ENCODE measurements at places on chromosomes 4 and X.

- DNase-seq, result no peak
Observed at GRCh38 chr4:86557526-86557925, 36.6 kb upstream of the PTPN13 start.

- no peak for DNase-seq
Observed at GRCh38 chr4:122978109-122978508, 55.7 kb upstream of the NUDT6 start.

DNA sequence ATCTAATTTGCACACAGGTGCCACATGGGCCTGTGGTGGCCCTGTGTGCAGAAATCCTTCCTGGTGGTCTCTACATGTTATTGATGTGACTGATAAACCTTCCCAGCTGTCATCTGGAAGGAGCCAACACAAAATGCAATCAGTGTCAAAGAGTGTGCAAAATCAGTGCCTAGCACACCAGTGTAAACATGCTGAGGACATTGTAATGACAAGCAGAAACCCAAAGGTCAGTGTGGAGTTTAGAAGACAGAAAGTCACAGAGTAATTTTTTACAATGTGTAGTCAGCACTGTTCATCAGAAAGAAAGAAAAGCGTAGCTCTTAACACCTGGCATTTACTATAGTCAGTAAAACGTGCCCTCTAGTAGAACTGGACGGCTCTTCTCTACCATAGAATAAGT is 50.3 kb downstream of the PHKA2 start:
- DNase-seq, result no peak

- DNase-seq, result no peak
Observed at GRCh38 chr4:114028071-114028470, 48.6 kb upstream of the ARSJ start.

DNA sequence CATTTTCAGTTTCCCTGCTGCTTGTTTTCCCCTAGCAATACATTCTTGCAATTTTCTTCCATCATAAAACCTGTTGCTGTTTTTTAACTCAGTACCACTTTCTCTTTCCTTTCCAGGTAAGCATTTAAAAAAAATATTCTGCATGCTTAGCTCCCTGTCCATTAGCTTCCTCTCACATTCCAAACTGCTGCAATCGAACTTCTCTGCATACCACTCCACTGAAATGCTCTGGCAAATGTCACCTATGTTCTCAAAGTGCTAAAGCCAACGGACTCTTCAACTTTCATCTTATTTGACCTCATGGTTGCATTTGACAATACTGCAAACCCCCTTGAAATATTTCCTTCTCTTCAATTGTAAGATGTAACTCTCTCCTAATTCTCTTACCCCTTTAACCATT is 192.7 kb downstream of the ANAPC10 start:
- no peak for DNase-seq

- no peak for DNase-seq
Observed at GRCh38 chr4:125573368-125573767, 258.6 kb downstream of the FAT4 start.

- no peak for DNase-seq
Observed at GRCh38 chr4:139443661-139444060, 10.3 kb upstream of the RAB33B start.

DNA sequence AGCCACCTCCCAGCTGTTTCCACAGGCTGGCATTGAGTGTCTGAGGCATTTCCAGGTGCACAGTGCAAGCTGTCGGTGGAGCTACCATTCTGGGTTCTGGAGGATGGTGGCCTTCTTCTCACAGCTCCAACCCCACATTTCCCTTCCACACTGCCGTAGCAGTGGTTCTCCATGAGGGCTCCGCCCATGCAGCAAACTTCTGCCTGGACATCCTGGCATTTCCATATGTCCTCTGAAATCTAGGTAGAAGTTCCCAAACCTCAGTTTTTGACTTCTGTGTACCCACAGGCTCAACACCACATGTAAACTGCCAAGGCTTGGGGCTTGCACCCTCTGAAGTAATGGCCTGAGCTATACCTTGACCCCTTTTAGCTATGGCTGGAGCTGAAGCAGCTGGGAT is 10.3 kb upstream of the FRMPD4 start:
- DNase-seq, result no peak

- DNase-seq, result no peak
Observed at GRCh38 chr4:181008164-181008563, 1235.0 kb upstream of the TENM3 start.

DNA sequence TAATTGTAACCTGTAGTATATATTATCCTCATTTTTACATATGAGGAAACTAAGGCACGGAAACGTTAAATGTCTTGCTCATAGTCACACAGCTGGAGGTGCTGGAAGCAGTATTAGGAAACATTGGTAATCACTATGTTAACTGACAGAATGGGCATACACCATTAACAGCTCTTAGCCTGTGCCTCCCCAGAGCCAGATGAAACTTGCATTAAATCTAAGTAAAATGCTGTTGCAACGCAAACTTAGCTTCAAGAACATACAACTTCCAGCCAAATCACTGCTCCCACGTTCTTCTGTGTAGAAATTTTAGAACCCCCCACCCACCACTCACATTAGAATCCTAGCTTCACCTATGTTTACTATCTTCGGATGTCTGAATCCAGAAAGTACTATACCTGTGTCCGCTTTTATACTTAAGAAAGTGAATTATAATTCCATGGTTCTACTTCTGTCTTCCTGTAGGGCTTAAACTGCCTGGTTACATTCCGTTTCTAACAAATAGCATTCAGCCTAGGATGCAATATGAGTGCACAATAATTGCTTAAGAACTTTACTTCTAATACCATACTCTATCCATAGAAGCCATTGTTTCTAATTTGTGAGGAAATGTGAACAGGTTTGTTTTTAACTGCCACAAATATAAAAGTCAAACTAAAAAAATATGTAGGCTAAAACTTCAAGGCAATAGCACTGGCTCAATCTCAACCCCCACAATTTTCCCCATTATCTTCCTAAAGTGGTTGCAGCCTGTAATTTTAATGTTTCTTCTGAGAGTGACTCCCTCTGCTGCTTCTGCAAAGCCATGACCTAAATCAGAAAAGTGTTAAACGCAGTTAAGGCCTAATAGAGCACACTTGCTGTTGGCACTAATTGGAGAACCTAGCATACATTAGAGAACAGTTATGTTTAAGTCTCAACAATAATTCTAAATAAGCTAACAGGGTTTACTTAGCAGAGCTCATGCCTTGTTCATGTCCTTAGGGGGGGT is 4.4 kb downstream of the UNC5C start:
- DNase-seq, result no peak

DNA sequence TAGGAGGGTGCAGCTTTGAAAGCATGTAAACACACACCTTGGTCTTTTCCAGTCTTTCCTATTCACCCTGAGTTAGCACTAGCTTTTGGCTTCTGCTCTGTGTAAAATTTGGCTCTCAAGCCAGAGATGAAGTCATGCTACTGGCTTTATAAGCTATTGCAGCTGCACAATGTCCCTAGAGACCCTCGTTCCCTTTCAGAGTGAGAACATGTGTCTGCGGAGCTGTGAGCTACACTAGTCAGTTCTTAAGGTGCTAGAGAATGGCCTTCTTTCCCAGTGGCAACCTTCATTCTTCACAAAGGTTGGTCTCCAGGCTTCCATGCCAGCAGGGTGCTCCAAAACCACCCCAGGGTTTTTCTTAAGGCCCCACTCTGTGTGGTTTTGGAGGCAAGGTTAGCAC is 199.1 kb downstream of the SPATA18 start:
- DNase-seq, result no peak

DNA sequence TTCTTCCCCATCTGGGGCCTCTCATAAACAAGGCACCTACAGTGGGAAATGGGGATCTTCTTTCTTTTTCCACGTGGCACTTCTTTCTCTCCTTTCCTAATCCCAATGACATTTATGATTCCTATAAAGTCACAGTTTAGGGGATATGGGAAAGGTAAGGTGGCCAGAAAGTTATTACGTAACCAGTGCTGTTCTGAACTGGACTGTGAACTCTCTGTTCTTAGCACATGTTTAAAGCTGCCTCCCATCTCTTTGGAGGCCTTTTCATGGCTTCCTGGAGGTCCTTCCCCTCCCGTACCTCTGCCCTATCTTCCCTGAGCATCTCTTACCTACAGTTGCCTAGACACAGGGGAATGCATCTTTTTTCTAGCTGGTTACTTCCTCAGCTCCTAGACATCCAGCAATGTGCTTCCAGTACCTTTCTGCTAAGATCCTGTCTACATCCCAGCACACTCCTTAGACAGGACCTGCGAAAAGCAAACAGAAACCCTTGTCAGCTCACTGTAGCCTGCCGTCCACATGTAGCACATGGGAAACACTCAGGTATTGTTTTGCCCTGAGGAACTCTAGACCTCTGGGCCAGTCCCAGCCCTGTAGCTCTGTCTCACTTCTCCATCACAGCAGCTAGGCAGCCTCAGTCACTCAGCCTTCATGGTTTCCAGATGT is 195.4 kb downstream of the NWD2 start:
- no peak for DNase-seq

GRCh38 chr4:39698424-39699009 is 581 bp downstream of the UBE2K start:
- DNase-seq, result no peak

DNA sequence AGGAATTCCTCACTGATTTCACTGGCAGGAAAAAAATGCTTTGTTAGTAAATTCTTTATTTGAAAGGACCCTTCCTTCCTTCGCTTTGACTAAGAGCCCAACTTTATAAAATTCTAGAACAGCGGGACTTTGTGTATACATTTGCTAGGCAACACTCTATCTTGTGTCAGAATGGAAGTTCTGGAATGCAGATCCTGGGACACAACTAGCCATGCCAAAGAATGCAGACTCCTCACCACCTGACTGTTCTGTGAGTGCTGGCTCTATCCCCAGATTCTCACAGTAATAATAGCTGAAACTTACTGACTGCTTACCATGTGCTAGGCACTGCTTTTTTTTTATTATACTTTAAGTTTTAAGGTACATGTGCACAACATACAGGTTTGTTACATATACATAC is 73.3 kb upstream of the ZDHHC15 start:
- no peak for DNase-seq

GRCh38 chrX:101745046-101745445 is 85.4 kb upstream of the ARMCX2 start:
- DNase-seq, result no peak

GRCh38 chrX:82703551-82703950 is 804.5 kb upstream of the POU3F4 start:
- no peak for DNase-seq

DNA sequence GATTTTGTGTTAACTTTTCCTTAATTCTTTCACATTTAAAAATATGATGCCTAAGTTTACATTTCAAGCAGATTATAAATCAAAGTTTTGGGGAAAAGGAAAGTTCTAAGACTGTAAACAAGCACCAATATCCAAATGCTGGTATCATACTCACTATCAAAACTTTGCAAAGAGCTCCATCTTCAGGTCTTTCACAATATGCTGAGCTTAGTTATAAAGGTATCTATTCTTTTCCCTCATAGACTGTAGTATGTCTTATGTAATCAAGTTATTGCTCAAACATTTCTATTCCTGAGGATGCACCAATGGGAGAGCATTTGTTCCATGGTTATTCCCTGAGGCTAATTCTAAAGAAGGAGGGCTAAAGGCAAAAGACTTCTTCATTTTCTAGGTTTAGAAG is 207.9 kb upstream of the FAM241A start:
- no peak for DNase-seq

DNA sequence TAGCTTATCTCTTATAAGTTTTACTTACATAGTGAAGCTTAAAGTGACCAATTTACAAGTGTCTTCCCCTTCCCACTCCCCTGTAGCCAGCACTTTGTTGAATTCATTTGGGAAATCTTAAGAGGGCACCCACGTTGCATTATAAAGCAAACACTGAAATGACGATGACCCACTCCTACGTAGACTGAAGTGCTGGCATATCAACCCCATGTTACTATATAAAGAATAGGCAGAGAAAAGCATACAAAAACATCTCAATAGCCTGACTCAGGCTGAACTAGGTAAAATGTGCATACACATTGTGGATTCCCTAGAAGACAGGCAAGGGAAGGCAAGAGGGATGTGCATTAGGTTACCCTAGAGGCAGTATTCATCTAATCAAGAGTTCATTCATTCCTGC is 313.4 kb downstream of the TENM3 start:
- DNase-seq, result no peak

GRCh38 chrX:21745756-21746155 is 12.2 kb downstream of the SMPX start:
- DNase-seq, result no peak

DNA sequence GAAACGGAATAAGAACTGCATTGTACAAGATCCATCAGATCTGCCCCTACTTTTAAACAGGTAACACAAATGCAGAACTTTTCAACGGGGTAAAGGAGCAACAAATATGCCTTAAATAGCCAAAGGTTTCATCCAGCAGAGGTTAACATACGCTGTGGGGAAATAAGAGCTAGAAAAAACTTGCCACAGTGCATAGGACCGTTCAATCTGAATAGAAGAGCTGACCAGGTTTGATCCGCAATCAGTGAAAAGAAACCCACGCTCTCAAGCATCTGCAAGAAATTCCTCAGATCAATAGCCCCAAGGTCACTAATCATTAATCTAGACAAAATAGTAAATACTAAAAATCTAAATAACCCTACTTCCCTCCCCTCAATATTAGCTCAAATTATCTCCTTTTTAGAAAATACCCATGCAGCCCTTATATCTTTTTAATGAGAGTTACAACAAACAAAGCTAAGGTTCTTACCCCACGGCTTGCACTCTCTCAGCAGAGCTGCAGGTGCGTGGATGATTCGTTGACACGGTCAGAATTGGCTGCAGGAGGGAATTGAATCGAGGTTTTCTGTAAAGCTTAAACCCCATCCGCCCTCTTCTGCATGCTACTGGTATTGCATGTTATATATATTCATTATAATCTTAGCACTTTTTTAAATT is at the start of gene TLR10:
Gene TLR10, minus strand, starts transcription at position 539 of the 657 bp plus-strand sequence. CDS start 7,400 bp downstream, outside the sequence.
- no peak for DNase-seq

GRCh38 chrX:135737366-135738071 is 24.1 kb downstream of the CT45A1 start:
- no peak for DNase-seq

GRCh38 chr4:16018061-16018676 is 55.2 kb upstream of the FGFBP2 start:
- DNase-seq, result no peak

GRCh38 chr4:55435141-55435841 is 39.5 kb downstream of the TMEM165 start:
- DNase-seq, result no peak

GRCh38 chr4:130722361-130722760 is 1626.4 kb downstream of the C4orf33 start:
- no peak for DNase-seq

Data from stimulated activated CD8-positive, alpha-beta memory T cell treated with anti-CD3 and anti-CD28 coated beads, Interleukin-7, amount 100 ng/mL, for 1 hour (primary cell).